ENCODE measurements at places on chromosomes 2 and 18.
A peak's percentile ranks its signal among the peaks of the same experiment; 100 is the strongest.

DNA sequence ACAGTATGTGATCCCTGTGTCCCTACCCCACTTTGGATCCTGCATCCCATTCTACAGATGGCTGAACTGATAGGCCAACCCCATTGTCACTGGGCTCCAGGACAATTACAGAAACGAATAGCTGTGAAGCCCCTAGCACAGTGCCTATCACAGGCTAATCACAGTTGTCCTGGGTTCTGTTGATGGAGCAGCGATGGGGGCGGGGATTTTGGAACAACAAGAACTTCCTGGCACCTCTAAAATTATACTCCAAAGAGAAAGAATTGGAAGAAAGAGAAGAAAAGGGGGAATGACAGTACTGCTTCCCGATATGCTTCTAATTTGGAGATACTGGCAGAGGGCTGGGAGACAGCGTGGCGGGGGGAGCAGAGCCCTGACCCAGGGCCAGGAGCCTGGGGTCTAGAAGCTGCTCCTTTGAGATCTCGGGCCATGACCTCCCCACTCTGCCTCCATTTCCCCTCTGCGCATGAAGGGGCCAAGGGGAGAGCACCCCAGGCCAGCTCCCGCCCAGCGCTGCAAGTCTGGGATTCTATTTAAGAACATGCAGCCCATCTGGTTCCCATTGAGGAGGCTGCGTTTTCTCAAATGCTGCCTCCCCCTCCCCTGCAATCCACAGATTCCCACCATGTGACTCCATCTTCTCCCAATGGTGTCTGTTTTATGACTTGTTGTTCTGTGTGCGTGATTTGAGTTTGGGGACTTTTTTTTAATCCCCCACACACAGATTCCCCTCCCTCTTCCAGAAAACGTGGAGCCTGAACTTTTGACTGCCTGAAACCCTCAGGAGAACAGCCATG is 202.7 kb downstream of the CYP26B1 start:
- DNase-seq, result no peak

- DNase-seq, result no peak
Measured at GRCh38 chr2:54941248-54941984, 108.8 kb downstream of the RTN4 start.

DNA sequence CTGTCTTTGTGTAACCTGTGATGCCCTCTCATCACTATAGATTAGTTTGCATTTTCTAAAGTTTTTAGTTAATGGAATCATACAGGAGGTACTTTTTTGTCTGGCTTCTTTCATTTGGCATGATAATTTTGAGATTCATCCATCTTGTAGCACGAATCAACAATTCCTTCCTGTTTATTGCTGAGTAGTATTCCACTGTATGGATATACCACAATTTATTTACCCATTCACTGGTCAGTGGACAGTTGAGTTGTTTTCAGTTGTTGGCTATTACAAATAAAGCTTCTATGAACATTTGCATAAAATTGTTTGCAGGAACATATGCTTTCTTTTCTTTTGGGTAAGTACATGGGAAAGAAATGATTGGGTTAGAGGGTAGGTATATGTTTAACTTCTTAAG is 40.1 kb upstream of the ZNF396 start:
- no peak for DNase-seq

GRCh38 chr2:62817995-62818713 is 112.6 kb downstream of the EHBP1 start:
- DNase-seq, result no peak

DNA sequence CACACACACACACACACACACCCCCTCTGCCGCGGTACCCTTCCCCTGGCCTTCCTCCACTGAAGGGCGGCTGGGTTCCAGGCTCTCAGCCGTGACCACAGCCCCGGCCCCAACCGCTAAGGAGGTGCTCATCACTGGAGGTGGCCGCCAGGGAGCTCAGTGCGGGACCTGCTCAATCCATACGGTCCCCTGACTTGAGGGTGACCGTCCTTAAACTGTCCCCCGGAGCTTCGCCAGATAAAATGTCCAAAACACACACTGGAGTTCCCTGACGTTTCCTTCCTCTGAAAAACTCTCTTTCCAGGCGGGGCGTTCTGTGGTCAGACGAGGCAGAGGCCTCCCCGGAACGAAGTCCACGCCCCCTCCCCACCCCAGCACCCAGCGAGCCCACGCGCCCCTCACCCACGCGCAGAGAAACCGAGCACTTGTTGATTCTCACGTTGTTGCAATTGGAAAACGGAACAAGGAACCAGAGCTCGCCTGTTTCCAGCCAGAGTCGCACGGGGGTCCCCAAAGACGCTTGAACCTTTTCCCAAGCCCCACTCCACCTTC is 1.4 kb downstream of the MBP start:
- no peak for DNase-seq

GRCh38 chr18:79484661-79485621 is 89.2 kb downstream of the NFATC1 start:
- DNase-seq, result peak; percentile 83

DNA sequence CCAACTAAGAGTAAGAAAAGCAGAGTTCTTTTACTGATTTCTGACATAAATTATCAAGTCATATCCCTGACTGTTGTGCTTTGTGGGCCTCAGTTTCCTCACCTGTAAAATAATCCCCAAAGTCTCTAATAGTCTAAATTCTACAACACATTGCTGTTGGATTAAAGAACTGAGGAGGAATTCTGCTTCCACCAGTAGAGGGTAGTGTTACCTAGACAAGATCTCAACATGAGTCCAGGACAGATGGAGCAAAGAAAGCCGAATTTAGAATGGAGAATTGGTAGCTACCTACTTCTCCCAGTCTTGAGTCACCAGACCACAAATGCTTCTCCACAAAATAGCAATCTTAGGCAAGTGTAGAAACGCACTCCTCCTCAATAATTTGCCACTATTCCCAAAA is 462.5 kb upstream of the FSHR start:
- DNase-seq, result peak; percentile 70

GRCh38 chr2:91442246-91442905 is 2750.9 kb downstream of the RPIA start:
- no peak for DNase-seq

GRCh38 chr2:209125291-209125690 is 298.6 kb upstream of the MAP2 start:
- DNase-seq, result no peak

- no peak for DNase-seq
Measured at GRCh38 chr2:235903782-235904584, 264.2 kb downstream of the GBX2 start.

DNA sequence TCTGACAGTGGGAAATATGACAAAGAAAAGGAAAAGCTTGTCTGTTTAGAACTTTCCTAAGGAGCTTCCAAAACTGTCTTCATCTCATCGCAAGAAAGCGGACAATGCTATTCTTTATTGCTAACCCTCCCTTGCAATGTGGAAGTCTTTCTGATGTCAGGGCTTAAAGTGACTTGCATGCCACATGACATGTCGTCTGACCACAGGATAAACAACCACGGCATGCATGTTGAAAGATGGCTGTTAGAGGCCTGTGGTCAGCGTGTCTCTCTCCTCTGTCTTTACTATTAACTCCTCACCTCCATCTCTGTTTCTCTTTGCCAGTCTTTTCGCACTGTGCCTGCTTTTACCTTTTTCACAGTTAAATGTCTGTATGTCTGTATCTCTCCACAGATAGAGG is 389.8 kb downstream of the LNPK start:
- DNase-seq, result no peak

- DNase-seq, result peak; percentile 36
Measured at GRCh38 chr2:29394981-29395350, 279.8 kb downstream of the CLIP4 start.

DNA sequence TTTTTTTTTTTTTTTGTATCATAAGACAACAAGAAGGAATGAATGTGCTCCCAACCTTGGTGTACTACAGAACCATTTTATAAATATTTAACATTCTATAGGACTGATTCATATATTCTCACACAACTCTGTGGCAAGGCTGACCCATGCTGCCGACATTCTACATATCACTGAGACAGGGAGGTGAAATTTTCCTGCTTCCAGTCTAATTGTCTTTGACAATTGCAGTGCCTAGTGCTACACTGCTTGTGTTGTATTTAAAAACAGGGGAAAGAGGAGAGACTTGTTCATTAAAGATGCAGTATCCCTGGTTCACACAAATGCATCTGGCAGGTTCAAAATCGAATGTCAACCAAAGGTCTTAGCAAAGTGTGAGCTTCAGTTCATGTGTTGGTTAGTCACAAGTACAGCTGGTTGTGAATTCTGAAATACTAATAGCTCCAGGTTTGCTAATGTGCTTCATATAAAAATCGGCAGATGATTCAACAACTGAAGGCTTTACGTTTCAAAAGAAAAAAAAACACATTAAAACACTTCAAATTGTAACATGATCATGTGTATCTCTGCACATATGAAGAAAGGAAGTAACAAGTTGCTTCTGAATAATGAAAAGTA is 130.8 kb downstream of the FIGN start:
- no peak for DNase-seq

- DNase-seq, result no peak
Measured at GRCh38 chr2:45626387-45627221, 15.5 kb upstream of the SRBD1 start.

DNA sequence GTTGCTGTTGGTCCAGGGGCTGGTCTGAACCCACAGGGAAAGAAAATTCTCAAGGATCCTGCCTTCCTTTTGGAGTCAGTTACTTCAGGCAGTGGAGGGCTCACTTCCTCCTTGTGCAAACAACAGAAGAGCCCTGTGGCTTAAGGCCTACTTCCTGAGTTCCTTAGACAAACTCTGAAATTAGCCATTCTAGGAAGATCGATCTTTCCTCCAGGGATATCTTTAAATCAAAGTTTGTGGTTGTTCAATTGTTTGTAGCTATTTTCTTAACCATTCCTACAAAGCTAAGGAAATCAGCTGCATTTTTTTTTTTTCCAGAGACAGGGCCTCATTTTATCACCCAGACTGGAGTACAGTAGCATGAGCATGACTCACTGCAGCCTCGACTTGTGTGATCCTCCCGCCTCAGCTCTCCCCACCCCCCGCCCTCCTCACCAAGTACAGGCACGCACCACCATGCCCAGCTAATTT is 156.0 kb downstream of the TANC1 start:
- DNase-seq, result peak; percentile 32

DNA sequence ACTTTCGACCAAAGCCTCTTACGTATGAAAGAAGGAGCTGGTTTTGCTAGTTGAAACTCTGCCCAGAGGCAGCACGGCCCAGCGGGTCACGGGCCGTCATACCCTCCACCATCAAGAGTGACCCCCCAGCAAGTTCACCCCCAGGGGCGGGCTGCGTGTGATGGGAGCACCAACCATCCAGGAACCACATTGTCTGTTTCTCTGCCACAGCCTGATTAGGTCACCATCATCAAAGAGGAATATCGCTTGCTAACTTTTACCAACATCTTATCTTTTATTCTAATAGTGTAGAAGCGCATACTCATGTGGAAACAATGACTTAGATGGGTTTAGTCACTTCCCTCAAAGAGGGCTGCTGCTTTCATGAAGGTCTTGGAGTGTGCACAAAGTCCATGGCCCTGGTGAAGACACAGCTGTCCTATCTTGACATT is 116.6 kb upstream of the SMIM21 start:
- DNase-seq, result no peak

DNA sequence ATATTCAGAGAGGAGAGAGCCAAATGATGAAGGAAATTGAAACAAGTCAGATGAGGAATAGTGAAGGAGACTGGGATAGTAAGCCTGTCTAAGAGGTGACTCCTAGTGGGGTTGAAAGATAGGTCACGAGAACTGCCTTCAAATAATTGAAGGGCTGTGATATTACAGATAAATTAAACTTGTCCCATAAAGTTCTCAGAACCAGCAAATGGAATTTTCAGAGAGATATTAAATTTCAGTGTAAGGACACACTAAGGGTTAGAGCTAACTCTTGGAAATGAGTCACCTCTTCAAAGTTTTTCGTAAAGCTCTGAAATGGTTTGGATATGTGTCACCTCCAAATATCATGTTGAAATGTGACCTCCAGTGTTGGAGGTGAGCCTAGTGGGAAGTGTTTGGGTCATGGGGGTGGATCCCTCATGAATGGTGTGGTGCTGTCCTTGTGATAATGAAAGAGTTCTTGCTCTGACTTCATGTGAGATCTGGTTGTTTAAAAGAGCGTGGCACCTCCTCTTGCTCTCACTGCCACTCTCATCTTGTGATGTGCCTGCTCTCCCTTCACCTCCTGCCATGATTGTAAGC is 87.3 kb downstream of the BABAM2 start:
- DNase-seq, result peak; percentile 29

- DNase-seq, result no peak
Measured at GRCh38 chr18:1708006-1708405, 803.3 kb downstream of the ADCYAP1 start.

DNA sequence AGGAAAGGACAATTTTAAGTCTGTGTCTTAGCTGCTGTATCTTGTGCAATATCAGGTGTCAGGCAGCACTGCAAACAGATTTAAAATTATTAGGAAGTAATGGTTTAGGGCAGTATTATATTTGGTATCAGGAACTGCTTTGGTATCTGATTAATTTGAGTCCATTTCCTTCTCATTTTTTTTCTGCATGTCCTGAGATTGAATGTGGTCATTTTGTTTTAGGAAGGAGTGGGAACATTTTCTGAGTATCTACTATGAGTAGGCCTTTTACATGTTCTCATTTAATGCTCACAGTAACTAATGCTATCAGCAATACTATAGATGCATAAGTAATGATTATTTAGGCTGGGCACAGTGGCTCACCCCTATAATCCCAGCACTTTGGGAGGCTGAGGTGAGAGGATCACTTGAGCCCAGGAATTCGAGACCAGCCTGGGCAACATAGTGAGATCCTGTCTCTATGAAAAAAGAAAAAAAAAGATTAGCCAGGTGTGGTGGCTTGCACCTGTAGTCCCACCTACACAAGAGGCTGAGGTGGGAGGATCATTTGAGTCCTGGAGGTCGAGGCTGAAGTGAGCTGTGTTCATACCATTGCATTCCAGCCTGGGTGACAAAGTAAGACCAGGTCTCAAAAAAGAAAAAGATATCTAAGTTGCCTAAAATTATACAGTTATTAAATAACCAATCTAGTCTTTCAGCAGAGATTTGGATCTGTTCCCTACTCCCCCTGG is 4.7 kb downstream of the FMNL2 start:
- DNase-seq, result no peak

- DNase-seq, result no peak
Measured at GRCh38 chr2:240839152-240840143, 19.4 kb upstream of the KIF1A start.

GRCh38 chr2:218959761-218960308 is 369 bp downstream of the CDK5R2 start:
- DNase-seq, result no peak

GRCh38 chr18:72273025-72273424 is 271.1 kb downstream of the CBLN2 start:
- no peak for DNase-seq

GRCh38 chr2:128446049-128446873 is 127.6 kb upstream of the HS6ST1 start:
- no peak for DNase-seq

GRCh38 chr2:147231607-147232006 is 613.2 kb upstream of the ACVR2A start:
- no peak for DNase-seq

DNA sequence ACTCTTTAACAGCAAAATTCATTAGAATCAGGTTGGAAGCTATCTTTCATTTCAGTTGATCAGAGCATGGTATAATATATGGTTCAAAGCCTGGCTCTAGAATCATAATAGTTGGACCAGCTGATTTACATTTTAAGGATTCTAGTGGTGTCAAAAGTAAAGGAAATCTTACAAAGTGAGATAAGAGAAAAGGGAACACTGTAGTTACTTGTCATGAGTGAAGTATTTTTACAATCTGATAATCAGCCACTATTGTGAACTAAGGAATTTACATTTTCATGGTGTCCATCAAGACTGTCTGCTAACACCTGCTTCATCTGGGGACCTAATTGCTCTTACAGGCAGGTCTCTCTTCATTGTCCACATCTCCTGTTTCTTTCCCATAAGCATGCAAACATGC is 161.1 kb downstream of the SLC39A10 start:
- no peak for DNase-seq

- DNase-seq, result no peak
Measured at GRCh38 chr18:22238036-22238435, 68.6 kb downstream of the GATA6 start.

Data from SJCRH30 (cell line).